ENCODE measurements at places on chromosomes 7 and 10.

DNA sequence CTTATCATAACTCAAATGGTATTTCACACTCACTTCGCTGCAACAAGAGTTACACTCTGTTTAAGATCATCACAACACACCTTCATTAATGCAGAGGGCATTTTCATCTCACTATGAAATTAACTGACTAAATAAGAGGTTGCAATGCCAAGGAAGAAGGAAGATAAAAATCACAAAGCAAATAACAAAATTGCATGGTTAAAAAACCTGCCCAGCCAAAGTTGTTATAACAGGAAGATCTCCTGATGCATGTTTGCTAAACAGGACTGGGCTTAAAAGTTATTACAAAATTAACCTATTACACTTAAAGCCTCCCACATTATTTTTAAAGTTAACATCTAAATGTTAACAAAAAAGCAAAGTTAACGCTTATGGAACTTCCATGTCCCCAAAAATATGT is 11.8 kb downstream of the FAM13C start:
- H3K4me1 ChIP-seq = no peaks in the 10 kb centered on the region
- no peak overlapping the region for H3K27ac ChIP-seq
- no peak overlapping the region for H3K4me3 ChIP-seq
- no peak for DNase-seq
- H3K36me3 ChIP-seq = no peaks in the 10 kb centered on the region
- no peaks in the 10 kb centered on the region for H3K27me3 ChIP-seq

GRCh38 chr10:16519908-16520861 is 1.5 kb downstream of the C1QL3 start:
- peaks cover 55% of the 10 kb centered on the region for H3K27me3 ChIP-seq
- no peaks in the 10 kb centered on the region for H3K36me3 ChIP-seq
- peak overlapping the region; percentile 43 for H3K4me3 ChIP-seq
- no peak overlapping the region for H3K27ac ChIP-seq

DNA sequence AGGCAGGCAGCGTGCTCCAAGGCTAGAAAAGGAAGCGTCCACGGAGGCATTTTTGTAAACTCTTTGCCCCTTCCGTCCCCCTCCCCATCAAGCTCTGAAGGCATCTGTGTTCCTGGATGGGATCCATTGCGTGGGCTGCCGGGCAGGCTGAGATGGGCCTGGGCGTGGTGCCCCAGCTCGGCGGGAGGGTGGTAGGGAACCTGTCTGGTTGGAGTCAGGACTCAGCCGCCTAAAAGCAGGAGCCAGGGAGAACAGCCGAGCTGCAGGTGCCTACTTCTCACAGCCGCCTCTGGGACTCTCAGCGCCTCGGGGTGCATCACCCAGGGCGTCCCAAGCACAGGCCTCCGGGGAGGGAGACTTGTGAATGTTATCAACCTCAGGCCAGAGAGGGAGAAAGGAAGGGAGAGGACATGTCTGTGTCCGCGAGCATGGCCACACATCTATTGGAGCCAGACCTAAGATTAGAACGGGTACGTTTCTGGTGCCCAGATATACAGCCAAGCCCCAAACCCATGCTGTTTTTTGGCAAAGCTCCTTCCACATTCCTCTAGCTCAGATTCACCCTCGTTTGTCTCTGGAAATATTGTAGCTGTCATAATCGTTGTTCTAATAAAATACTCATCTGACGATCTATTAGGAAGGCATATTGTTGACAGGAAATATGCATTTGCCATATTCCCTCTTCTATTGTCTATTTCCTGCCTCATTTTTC is 48.6 kb upstream of the CTBP2 start:
- H3K4me1 ChIP-seq = no peaks in the 10 kb centered on the region
- no peaks in the 10 kb centered on the region for H3K27me3 ChIP-seq
- H3K27ac ChIP-seq = no peak overlapping the region
- H3K36me3 ChIP-seq = no peaks in the 10 kb centered on the region
- no peak overlapping the region for H3K4me3 ChIP-seq
- DNase-seq = no peak

GRCh38 chr10:52578871-52579405 is 193.6 kb downstream of the MBL2 start:
- DNase-seq = no peak
- no peaks in the 10 kb centered on the region for H3K36me3 ChIP-seq
- H3K27ac ChIP-seq = no peak overlapping the region
- no peak overlapping the region for H3K4me3 ChIP-seq

GRCh38 chr10:45003432-45004000 is 2.8 kb downstream of the ZNF22 start:
- H3K27ac ChIP-seq = no peak overlapping the region
- no peak overlapping the region for H3K4me3 ChIP-seq
- no peak for DNase-seq
- H3K27me3 ChIP-seq = no peaks in the 10 kb centered on the region
- peaks cover 6% of the 10 kb centered on the region for H3K36me3 ChIP-seq

DNA sequence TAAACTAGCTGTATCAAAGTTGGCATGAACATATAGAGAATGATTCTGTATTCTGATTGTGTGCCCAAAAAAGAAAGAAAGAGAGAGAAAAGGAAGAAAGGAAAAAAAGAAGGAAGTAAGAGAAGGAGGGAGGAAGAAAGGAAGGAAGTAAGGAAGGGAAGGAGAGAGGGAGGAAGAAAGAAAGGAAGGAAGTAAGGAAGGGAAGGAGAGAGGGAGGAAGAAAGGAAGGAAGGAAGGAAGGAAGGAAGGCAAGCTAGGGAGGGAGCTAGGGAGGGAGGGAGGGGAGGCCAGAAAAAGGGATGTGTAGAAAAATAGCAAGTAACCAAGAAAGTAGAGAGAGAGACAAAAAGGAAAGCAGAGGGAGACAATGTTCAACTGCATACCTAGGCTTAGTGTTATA is 60.7 kb upstream of the TARP start:
- DNase-seq = no peak
- H3K4me1 ChIP-seq = no peaks in the 10 kb centered on the region
- no peaks in the 10 kb centered on the region for H3K27me3 ChIP-seq
- no peak overlapping the region for H3K4me3 ChIP-seq
- no peaks in the 10 kb centered on the region for H3K36me3 ChIP-seq

DNA sequence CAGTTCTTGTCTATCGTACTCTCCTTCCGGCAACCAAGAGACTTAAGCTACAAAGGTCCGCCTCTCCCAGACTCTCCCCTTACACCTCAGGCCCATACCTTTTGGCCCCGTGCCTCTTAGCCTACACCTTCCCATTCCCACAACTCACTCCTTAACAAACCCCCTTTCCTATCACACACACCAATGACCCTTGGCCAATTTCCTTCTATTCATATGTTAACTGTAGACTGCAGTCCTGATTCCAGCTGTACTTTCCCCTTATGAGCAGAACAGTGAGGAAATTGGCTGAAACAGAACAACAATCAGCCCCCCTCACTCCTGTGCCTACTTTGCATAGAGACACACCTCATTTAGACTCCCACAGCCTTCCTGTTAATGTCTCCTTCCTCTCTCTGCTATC is 1.4 kb upstream of the TMEM139 start:
- DNase-seq = peak; percentile 93
- H3K27ac ChIP-seq = peak overlapping the region; percentile 91
- H3K4me1 ChIP-seq = peaks cover 11% of the 10 kb centered on the region
- H3K4me3 ChIP-seq = no peak overlapping the region

GRCh38 chr10:132229834-132230556 is 43.2 kb downstream of the DPYSL4 start:
- H3K4me1 ChIP-seq = no peaks in the 10 kb centered on the region
- H3K4me3 ChIP-seq = no peak overlapping the region
- H3K36me3 ChIP-seq = no peaks in the 10 kb centered on the region
- H3K27ac ChIP-seq = no peak overlapping the region
- peak; percentile 24 for DNase-seq
- no peaks in the 10 kb centered on the region for H3K27me3 ChIP-seq

DNA sequence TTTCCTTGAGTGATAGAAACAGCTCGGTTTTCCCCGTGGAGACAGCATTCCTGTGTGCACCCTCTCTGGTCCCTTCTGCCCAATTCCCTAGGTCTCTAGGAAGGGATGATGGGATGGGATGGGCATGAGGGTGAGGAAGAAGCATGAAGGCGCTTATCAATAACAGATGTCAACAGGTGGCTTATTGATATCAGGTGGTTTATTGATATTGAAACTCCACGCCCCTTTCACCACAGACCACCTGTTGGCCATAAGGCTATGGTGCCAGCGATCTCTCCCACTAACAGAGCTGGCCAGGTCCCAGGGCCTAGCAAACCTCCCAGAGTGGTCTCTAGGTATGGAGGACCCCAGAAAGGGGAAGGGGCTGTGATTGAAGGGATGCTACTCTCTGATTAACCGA is 7.9 kb downstream of the MOSPD3 start:
- H3K4me3 ChIP-seq = no peak overlapping the region
- H3K36me3 ChIP-seq = no peaks in the 10 kb centered on the region
- H3K27ac ChIP-seq = no peak overlapping the region
- DNase-seq = no peak
- no peaks in the 10 kb centered on the region for H3K4me1 ChIP-seq
- H3K27me3 ChIP-seq = no peaks in the 10 kb centered on the region

GRCh38 chr10:79051766-79052165 is 17.0 kb upstream of the ZMIZ1 start:
- H3K27ac ChIP-seq = no peak overlapping the region
- H3K36me3 ChIP-seq = no peaks in the 10 kb centered on the region
- H3K4me3 ChIP-seq = no peak overlapping the region
- no peaks in the 10 kb centered on the region for H3K27me3 ChIP-seq

- H3K4me3 ChIP-seq = no peak overlapping the region
- H3K27me3 ChIP-seq = no peaks in the 10 kb centered on the region
- peaks cover 22% of the 10 kb centered on the region for H3K36me3 ChIP-seq
- no peak for DNase-seq
- no peak overlapping the region for H3K27ac ChIP-seq
Observed at GRCh38 chr7:32559480-32559879, 64.2 kb downstream of the AVL9 start.

DNA sequence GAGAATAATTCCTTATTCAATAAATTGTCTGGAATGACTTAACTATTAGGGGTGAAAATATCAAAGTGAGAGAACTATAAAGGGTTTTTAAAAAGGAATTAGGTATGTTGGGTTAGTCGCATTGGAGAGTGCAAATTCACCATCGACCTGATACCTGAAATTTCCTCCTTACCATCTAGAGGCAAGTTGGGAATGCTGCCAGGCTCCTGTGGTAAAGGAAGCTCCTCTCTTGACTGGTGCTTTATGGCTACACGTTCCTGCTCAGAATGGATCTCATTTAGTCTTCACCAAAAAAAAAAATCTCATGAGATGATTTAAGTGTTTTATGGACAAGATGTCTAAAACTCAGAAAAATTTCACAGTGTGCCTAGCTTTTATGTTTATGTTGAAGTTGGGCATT is 129.8 kb downstream of the EGFR start:
- DNase-seq = no peak
- no peaks in the 10 kb centered on the region for H3K4me1 ChIP-seq
- H3K4me3 ChIP-seq = no peak overlapping the region

- DNase-seq = peak; percentile 29
- no peak overlapping the region for H3K4me3 ChIP-seq
- no peaks in the 10 kb centered on the region for H3K27me3 ChIP-seq
- peaks cover 9% of the 10 kb centered on the region for H3K4me1 ChIP-seq
Observed at GRCh38 chr7:46603780-46604179, 682.7 kb upstream of the IGFBP3 start.

DNA sequence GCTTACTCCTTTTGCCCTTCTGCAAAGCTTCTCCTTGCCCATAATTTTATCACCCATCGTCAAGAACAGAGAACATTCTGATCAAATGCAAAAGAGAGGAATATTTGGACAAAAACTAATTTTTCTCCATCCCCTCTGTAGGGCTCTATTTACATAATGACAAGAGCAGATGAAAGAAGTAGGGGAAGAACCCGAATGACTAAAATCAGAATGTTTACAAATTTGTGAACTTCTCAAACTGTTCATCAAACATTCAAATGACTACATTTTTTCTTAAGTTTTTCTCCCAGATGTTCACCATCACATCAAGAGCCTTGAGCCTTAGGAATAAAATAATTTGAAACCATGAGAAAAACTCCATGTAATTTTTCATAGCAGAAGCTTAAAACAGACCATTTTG is 119.4 kb downstream of the DGKI start:
- H3K27ac ChIP-seq = no peak overlapping the region
- H3K4me1 ChIP-seq = no peaks in the 10 kb centered on the region
- no peak for DNase-seq
- no peak overlapping the region for H3K4me3 ChIP-seq
- H3K27me3 ChIP-seq = no peaks in the 10 kb centered on the region

GRCh38 chr7:77631820-77632219 is 64.4 kb upstream of the RSBN1L start:
- H3K4me1 ChIP-seq = no peaks in the 10 kb centered on the region
- no peak for DNase-seq
- H3K27me3 ChIP-seq = no peaks in the 10 kb centered on the region
- no peak overlapping the region for H3K4me3 ChIP-seq
- peaks cover 4% of the 10 kb centered on the region for H3K36me3 ChIP-seq

- H3K4me3 ChIP-seq = no peak overlapping the region
- H3K27me3 ChIP-seq = no peaks in the 10 kb centered on the region
- H3K36me3 ChIP-seq = no peaks in the 10 kb centered on the region
- no peaks in the 10 kb centered on the region for H3K4me1 ChIP-seq
Observed at GRCh38 chr7:8017423-8017822, 48.8 kb downstream of the GLCCI1 start.

DNA sequence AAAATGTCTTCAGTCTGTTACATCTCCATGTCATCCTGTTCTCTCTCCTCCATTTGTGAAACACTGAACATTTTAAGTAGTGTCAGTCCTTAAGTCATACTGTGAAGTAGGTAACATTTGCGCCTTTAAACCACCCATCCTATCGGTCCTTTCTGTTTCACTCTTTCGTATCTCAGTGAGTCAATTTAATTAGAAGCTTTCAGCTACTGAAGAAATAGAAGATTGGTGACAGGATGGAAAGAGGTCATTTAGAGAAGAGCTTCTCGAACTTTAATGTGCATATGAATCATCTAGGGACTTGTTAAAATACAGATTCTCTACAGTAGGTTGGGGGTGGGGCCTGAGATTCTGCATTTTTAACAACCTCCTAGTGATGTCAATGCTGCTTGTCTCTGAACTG is 113.4 kb downstream of the SRI start:
- no peaks in the 10 kb centered on the region for H3K27me3 ChIP-seq
- DNase-seq = no peak
- H3K27ac ChIP-seq = no peak overlapping the region
- H3K4me3 ChIP-seq = no peak overlapping the region

DNA sequence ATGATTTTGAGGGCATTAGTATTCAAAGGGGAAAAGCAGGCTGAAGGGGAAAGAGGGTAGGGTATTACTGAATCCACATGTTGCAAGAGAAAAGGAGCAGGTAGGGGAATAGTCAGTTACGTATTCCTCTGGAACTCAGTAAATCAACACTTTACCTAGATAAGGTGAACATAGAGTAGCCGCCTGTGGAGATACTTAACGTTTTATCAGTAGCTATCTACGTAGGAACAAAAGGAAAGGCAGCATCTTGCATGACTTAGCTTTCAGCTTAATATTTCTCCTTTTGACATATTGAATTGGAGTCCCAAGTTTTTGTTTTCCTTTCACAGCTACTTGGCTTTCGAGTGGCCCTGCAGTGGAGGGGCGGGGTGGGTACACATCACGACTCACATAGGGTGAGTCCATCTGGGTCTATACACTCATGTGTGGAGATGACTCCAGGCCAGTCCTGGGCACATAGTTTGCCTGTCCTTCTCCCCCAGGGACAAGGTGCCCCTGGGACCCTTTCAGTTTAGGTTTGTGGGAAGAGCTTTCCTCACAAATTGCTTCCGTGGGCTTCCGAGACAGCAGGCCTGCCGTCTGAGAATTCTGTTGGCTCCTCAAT is 48.1 kb downstream of the CCNY start:
- no peaks in the 10 kb centered on the region for H3K36me3 ChIP-seq
- DNase-seq = no peak
- no peak overlapping the region for H3K27ac ChIP-seq
- H3K4me3 ChIP-seq = no peak overlapping the region
- peaks cover 9% of the 10 kb centered on the region for H3K4me1 ChIP-seq
